Osteoblast (primary cell): ENCODE measurements at places on chromosomes 4 and X. TPM values are rescaled to one million over a fixed set of nuclear protein-coding genes. Genes with fewer than 3 reads are reported as not detected.

DNA sequence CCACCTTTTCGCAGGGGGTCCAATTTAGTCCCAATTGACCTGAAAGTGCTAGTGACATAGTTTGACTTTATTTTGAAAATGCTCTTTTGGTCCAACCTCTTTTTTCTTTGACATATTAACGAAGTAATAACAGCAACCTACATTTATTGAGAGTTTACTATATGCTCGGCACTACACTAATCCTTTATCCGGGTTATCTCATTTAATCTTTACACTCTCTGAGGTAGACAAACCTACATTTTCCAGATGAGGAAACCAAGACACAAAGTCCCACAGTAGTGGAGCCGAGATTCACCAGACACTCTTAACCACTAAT is 307 bp upstream of the ATRX start:
- DNase-seq, result no peak

- DNase-seq, result peak; percentile 18
These were observed 37.2 kb downstream of the GUCY1B1 start for GRCh38 chr4:155795991-155796390.

DNA sequence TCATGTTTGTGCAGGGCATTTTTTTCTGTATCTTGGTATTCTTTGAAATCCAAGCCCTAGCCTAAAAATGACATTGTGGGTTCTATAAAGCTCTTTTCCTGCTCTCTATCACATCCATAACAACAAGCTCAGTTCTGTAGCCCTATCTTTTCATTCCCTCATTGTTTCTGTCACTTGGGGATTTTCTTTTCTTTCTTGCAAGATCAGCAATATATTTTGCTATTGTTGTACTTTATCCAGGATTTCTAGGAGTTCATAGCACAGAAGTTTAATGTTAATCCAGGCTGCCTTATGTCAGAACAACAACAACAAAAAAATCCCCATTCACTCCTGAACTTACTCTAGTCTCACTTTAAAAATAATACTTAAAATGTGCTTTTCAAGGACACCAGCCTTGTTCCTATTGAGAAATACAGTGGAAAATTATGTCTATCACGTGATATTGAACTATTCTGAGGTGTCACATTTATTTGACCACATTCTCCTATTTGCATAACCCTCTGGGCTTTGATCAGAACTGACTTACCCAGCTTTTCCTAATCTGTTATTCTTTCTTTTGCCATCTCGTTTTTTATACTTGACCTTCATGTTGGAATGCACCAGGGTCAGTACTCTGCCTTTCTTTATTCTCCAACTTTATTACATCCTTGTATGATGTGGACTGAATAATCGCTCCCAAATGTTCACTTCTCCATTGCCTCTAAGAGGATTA is 112.8 kb downstream of the MAGEB5 start:
- no peak for DNase-seq

DNA sequence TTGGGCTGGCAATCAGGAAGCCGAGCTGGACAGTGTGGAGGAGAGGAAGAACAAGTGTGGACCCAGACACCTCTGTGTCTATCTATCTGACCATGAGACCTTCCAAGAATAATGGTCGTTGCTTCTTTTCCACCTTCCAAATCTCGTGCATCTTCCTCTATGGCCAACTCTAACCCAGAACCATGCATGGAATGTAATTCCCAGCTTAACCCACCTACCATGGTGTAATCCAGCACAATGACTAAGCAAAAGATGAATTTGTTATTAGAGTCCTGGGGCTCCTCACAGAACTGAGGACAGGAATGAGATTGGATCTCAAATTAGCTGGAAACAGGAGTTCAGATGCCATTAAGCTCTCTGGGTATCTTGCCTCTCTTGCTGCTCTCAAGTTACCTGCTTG is 17.4 kb upstream of the TMEM184C start:
- peak; percentile 17 for DNase-seq

DNA sequence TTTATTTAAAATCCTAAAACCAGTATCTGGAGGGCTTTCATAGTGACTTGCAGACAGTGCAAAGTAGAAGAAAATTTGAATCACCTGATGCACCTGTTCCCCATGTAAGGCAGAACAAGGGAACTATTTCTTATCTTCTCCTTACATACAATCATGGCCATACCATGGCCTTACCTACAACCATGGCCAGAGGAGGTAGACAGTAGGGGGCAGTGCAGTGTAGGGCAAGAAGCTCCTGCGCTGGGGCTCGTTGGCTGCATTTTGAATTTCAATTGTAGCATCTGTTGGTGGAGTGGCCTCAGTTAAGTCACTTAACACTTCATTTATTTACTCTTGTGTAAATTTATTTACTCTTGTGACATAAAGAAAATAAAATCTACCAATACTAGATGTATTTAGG is 33.0 kb downstream of the GALNTL6 start:
- DNase-seq, result no peak

The NAT8L gene
- total RNA-seq, result under 0.01 TPM in 2 replicates

The ARAP2 gene
- 0.59 and 3.6 TPM in 2 replicates for total RNA-seq

DNA sequence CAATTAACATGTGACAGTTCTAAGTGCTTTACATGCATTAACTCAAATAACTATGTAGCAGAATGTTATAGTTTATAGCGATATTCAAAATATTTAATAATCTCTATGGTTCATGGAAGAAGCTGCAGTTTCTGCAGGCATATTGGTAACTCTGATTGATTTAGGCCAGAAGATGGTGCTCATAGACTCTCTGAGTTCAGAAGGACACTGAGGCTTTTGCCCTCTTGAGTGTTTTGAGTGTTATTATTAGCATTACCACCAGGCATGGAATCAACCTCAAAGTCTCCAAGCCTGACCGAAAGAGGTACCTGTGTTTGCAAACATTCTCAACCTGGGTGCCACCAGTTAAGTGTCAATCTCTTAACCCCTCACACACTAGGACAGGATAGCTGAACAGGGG is 792.3 kb upstream of the PCDH7 start:
- no peak for DNase-seq

The NAAA gene
- 25.6 and 27.9 TPM in 2 replicates for total RNA-seq

DNA sequence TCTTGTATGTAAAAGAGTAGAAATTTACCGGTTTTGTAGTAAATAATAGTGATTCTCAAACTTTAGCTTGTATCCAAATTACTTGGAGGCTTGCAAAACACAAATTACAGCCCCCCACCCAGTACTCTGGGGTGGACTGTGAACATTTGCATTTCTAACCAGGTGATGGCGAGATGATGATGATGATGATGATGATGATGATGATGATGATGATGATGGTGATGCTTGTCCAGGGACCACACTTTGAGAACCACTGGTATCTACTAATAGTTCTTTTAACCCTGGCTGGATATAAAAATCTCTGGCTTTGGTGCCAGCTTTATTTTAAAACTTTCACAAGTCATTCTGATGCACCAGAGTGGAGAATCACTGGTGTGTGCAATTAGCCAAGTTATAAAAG is 96.3 kb downstream of the MRPL1 start:
- DNase-seq, result no peak

GRCh38 chr4:77240469-77241066 is 83.6 kb downstream of the CCNG2 start:
- DNase-seq, result peak; percentile 59

GRCh38 chrX:10119399-10119990 is 37.3 kb upstream of the CLCN4 start:
- DNase-seq, result peak; percentile 94

- peak; percentile 57 for DNase-seq
These were observed 73.2 kb upstream of the STS start for GRCh38 chrX:7074148-7074907.

DNA sequence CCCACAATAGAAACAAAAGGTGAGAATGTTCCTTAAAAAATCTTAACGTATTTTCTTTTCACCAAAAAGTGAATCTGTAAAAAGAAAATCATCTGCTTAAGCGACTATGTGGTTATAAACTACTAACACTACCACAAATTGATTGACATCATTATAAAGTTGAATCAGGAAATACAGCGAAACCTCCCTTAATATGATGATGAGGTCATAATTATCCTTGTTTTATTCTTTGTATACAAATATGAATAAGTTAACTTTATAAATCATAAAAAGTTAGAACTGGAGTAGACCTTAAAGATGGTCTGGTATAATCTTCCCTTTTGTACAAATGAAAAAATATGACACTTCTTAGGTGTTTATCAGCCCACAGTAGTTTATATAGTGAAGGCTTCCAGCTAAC is 35.6 kb downstream of the NFKB1 start:
- no peak for DNase-seq

- DNase-seq, result peak; percentile 9
These were observed 217.3 kb downstream of the SPANXN1 start for GRCh38 chrX:145464650-145465049.

- no peak for DNase-seq
These were observed 171.7 kb downstream of the ADAMTS3 start for GRCh38 chr4:72397314-72397713.

DNA sequence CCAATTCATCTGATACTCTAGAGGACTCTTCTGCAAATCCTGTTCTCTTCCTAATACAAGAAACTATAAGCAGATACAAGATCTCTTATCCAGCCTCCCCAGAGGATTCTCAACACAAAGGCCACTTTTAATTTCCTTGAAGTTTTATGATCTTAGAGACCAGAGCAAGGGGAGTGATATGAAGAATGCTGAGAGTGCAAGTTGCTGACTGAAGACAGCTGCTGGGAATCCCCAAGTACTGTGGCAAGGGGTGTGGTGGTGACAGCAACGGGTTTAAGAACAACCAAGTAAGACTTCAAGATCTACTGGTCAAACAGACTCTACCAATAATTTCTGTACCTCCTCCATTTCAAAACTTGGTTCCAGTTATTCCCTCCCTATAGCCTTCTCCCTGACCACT is 7.0 kb downstream of the AMMECR1 start:
- no peak for DNase-seq

DNA sequence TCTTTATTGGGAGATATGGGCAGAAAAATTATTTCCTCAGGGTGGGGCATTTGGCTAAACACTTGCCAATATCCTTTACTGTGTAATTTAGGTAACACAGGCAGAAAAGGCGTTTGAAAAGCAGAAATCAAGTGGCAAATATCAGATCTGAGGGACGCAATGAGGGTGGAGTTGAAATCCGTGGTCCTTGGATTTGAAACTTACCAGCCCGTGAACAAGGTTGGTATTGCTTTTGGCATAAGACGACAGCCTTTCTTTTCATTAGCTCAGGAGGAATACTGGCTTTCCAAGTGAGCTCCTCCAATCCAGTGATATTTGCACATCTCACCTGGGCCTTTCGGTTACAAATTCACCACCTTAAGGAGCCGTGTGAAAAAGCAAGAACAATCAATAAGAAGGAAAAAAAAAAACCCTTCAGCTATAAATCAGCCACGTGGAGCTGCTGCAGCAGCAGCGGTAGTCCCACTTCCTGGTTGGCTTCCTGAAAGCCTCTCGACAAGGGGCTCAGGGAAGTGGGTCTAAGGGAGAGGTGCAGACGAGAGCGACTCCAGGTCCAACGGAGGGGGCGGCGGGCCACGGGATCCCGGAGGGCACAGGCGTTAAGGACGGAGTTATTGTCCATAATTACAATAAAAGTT is 734 bp upstream of the GALNT7 start:
- peak; percentile 92 for DNase-seq

The ADAD1 gene
- total RNA-seq, result not detected in 2 replicates

DNA sequence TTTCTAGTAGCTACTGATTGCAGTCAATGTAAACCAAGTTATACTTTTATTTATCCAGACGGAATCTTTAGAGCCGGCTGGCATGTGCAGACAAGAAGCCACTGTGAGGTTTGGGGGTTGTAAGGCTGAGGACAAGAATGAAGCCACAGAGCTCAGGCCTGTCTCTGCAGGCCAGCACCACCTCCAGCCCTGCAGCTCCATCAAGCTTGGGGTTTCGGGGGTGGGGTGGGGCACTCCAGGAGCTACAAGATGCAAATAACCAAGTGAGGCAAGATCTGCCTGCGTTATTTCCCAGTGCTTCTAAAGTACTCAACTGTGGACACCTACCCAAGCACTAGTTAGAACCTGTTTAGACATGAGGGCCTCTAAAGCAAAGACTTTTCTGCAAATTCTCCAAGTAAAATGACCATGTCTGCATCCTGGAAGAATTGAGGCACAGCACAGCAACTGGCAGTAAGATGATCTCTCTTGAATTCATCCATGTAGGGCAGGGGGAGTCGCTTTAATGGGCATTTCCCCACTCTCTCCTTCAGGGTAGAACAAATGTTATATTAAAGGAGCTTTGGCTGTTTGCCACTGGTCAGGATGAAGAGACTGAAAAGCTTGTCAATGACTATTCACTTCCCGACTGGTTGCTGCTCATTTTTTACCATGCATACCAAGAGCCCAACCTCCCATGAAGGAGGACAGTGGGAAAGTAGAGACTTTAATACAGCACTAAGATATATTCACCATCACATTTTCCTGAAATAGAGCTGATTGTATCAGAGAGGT is 222.5 kb downstream of the MGST2 start:
- no peak for DNase-seq

- DNase-seq, result no peak
These were observed 42.3 kb downstream of the NXT2 start for GRCh38 chrX:109578916-109579315.

DNA sequence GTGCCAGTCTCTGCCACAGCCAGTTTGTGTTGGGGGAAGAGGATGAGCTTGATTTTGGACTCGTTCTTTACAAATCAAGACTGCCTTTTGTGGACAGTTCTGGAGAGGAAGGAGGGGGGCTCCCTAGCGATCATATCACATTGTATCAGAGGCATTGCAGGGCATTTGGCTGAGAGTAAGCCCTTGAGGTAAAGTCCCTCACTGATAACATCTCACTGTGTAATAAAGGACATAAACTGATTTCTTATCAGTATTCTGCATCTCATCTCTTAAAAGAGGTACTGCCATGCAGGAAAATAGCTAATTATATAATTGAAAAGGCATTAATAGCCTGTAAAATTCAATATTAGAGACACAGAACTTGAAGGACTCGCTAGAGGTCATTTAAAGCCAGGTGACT is 6.1 kb upstream of the IGFBP7 start:
- DNase-seq, result no peak

The P2RY4 gene
- under 0.01 and 0.29 TPM in 2 replicates for total RNA-seq

The ATOH1 gene
- total RNA-seq, result not detected in 2 replicates

- DNase-seq, result peak; percentile 82
These were observed 12.1 kb downstream of the PPP2R3B start for GRCh38 chrX:374596-374995.

The MMRN1 gene
- not detected in 2 replicates for total RNA-seq

GRCh38 chrX:10555846-10556245 is 64.5 kb downstream of the MID1 start:
- no peak for DNase-seq

- DNase-seq, result no peak
These were observed 72.5 kb downstream of the LIMCH1 start for GRCh38 chr4:41610474-41610873.

GRCh38 chr4:67581208-67581857 is 22.8 kb downstream of the STAP1 start:
- no peak for DNase-seq

GRCh38 chrX:121179972-121180371 is 132.6 kb downstream of the GLUD2 start:
- no peak for DNase-seq

- DNase-seq, result peak; percentile 60
These were observed 66.6 kb downstream of the SNX25 start for GRCh38 chr4:185276036-185276435.

The ADGRG2 gene
- total RNA-seq, result under 0.01 TPM in 2 replicates

The RBMXL3 gene
- total RNA-seq, result not detected in 2 replicates

The GK gene
- 5.8 and 7.1 TPM in 2 replicates for total RNA-seq

- no peak for DNase-seq
These were observed 238.8 kb downstream of the GRIA3 start for GRCh38 chrX:123422875-123423274.
